ENCODE measurements at places on chromosomes 13 and 19. TPM values are rescaled to one million over a fixed set of nuclear protein-coding genes. Genes with fewer than 3 reads are reported as not detected.

The NLRP5 gene
- not detected for total RNA-seq

DNA sequence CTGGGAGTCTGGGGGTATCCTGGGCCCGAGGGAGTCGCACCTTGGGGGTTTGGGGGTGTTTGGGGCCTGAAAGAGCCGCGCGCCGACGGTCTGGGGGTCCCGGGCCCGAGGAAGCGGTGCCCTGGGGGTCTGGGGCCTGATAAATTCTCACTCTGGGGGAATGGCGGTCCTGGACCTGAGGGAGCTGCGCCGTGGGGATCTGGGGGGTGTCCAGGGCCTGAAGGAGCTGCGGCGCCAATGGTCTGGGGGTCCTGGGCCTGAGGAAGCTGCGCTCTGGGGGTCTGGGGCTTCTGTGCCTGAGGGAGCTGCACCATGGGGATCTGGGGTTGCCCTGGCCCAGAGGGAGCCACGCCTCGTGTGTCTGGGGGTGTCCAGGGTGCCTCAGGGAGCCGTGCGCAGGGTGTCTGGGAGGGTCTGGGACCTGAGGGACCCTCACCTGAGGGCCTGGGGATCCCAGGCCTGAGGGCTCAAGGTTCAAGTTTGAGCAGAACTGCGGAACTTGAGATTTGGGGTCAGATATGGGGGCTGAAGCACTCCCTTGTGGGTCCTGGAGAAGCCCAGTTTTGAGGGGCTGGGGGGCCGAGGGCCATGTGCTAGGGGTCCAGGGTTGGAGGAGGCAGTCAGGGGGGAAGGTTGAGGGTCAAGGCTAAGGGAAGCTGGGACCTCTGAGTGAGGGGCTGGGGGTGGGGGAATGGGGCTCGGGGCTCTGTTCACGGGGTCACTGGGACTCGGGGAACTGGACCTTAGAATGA lies 1.1 kb downstream of the HDGFL2 start:
- DNase-seq: peak; percentile 44

The NTF4 gene
- total RNA-seq: 1.2 TPM

- DNase-seq: peak; percentile 88
Observed at GRCh38 chr13:24727731-24728601, 36.0 kb upstream of the RNF17 start.

Measured in H7 (cell line).